ENCODE measurements at places on chromosomes 4 and X.

GRCh38 chrX:105190252-105190853, 30.1 kb downstream of the TEX13A start:
- DNase-seq, result no peak

GRCh38 chr4:127632420-127633403, at the start of gene INTU:
Gene INTU, plus strand, starts transcription at chr4:127632957. Its CDS starts 78 bp downstream, at chr4:127633035.
- DNase-seq, result no peak

DNA sequence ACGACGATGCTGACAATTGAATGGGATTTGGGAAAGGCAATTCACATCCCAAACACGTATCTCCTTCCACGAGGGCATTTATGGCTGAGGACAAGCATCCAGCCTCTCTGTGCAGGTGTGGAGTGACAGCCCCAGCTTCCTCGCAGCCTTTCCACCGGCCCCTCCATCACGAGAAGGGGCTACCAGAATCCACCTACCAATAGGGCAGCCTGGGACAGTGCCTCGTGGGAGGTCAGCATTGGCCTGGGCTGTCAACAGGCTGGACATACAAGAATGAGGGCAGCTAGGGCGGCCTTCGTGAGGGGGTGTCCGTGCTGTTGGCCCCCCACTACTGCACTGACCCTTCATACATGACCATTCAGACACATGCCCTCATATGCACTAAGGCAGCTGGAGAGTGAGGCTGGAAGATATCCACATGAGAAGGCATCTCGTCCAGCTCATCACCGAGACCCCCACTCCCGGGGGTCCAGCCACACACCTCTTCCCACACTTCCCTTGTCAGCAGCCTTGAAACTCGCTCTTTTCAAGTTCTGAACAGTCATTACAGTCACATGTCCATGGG, 81.0 kb upstream of the ADRA2C start:
- no peak for DNase-seq

- DNase-seq, result no peak
These were observed 35.0 kb upstream of the RASGEF1B start for GRCh38 chr4:81506731-81507130.
